ENCODE measurements at places on chromosomes 3 and 15. TPM values are rescaled to one million over a fixed set of nuclear protein-coding genes. Genes with fewer than 3 reads are reported as not detected.

DNA sequence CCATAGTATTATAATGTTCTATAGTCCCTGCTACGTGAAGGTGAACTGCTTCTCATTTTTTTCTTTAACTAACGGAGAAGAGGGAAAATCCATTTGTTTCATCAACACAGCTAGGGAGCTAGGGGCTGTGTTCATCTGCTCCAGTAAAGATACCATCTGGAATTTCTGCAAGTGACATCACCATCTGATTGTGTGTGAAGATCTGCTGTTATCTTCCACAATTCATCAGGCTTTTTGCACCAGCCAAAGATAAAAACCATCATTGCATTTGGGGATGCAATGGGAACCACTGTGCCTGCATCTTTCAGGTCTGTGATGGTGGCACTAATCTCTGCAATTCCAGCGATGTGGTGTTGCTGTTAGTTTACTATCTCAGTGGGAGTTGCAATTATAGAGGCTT, 35.5 kb upstream of the NOX5 start:
- DNase-seq = no peak

DNA sequence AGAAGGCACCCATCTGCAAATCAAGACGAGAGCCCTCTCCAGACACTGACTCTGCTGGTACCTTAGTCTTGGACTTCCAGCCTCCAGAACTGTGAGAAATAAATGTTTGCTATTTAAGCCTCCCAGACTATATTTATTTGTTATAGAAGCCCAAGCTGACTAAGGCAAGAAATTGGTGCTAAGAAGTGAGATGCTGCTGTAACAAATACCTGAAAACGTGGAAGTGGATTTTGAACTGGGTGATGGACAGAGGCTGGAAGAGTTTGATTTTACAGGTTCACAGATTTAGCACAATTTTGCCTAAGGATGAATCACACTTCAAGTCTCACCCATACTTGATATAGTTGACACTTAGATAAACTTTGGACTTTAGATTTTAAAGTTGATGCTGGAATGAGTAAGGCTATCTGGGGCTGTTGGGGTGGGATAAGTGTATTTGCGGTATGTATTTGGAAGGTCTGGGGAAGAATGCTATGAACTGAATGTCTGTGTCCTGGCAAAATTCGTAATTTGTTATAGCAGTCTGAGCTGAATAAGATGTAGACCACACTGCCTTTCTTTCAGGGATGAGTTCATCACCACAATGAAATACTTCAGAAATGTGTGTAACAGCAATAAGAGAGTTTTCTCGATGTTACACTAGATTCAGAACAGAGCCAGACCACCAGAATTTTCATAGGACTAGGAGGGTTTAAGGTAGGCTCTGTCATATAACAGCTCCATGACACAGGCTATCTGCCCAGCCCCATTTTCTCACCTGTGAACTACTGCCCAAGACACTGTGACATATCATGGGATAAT, 120.5 kb upstream of the LMCD1 start:
- DNase-seq = no peak

IGF1R gene
- polyA plus RNA-seq = 49.1 TPM

GRCh38 chr3:194740859-194741491, 55.3 kb downstream of the FAM43A start:
- DNase-seq = no peak

GRCh38 chr3:15333099-15333955, 941 bp upstream of the SH3BP5 start:
- no peak for DNase-seq

DNA sequence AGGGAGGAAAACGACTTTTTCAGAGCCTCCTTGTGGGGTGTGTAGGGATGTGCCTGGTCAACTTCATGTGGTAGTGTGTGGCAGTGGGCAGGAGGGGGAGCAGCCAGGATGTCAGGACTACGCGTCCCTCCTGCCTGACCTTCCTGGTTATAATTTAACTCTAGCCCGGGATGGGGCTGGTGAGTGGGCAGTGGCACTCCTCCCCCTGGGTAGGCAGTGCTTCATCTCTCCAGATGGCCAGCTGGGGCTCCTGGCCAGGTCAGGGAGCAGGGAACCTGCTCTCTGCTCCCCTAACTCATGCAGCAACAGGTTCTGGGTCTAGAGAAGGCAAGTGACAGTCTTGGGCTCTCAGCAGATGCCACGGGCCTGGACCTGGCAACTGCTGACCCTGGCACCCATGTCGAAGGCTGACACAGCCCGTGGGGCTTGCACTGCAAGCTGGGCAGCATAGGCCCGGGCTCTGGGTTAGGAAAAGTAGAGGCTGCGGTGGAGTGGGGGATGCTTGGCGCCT, 2.6 kb downstream of the ITIH4 start:
- DNase-seq = no peak

DNA sequence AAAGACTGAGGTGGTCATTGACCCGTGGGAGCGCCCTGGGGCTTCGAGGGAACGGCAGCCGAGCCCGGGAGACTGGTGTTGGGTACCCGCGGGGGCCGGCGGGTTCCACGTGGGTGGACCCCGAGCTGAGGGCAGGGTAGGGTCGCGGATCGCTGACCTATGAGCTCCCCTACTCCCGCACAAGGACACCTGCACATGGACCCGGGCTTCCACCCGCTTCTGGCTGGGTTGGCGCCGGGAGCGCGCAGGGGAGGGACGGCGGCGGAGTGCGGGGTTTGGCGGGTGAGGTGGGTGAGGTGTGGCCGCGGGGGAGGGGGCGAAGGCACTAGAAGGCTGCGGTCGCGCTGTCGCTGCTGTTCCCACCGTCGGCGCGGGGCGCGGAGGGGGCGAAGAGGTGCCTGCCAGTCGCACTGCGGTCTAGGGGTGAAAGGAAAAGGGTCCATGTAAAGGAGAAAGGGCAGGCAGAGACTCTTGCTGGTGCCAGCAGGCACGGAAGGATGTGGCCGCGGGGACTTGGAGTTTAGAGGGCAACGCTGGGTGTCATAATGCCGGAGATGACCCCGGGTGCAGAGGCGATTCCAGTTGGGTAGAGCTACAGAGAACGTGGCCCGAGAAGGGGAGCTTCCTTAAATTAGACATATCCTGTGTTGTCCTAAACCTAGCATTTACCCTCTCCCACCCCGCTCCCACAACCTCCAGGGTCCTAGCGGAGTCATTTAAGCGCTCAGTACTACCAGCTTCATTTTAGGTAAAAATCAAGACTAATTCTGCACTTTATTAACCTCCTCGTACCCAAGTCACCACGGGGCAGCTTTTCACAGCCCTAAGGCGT, 245.9 kb upstream of the TOPAZ1 start:
- DNase-seq = no peak

All from right renal pelvis (tissue), 4 donors.